Kasumi-1 (cell line): ENCODE measurements at places on chromosomes 2 and 18.
A peak's percentile ranks its signal among the peaks of the same experiment; 100 is the strongest.

DNA sequence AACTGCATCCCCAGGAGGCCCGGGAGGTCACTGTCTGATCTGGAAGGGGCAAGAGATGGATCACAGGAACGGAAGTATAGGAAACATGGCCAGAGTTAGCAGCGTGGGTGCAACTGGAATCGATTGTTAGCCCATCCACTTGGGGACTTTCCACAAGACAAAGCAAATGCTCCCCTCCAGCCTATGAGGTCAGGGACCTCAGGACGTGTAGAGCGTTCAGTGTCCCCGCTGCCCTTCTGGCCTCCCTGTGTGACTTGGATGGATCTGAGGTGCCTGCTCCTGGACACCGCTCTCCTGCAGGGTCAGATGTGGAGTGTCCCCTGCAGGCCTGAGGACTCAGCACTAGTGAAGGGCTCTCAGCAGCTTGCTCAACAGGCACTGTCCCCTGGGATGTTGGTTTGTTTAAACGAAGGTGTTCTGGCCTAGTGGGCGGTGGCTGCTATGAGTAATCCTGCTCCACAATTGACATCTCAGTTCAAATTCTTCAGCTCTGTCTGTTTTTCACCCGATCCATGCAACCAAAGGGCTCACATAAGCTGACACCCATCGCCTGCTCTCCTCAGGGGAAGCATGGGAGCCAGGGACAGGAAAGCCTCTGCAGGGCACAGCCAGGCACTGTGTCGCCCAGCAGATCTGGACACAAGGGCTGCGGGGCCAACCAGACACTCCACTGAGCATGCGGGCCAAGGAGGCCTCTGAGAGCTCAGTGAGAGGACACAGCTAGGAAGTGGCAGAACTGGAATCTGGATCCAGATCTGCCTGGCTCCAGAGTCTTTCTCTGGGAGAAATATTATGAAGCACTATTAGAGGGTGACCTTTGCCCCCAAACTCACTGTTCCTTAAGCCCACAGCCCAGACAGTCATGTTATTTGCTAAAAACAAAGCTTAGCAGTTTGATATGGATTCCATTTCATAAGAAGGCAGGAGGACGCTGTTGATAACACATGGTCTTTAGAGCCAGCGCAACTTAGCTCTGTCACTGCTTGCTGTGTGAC, 78.5 kb downstream of the RHOB start:
- no peak for DNase-seq

GRCh38 chr2:29273004-29273684, 157.9 kb downstream of the CLIP4 start:
- no peak for DNase-seq

- peak; percentile 70 for DNase-seq
These were observed 57.3 kb upstream of the SULT1C3 start for GRCh38 chr2:108182489-108182888.

GRCh38 chr2:227606476-227606875, 7.8 kb downstream of the SCYGR2 start:
- no peak for DNase-seq

GRCh38 chr18:10519999-10520935, 5.6 kb upstream of the NAPG start:
- peak; percentile 86 for DNase-seq
